Urothelium cell line (cell line): ENCODE measurements at places on chromosomes 7 and 10.

- DNase-seq: no peak
Measured at GRCh38 chr7:42689626-42690025, 222.2 kb downstream of the C7orf25 start.

GRCh38 chr7:27897001-27897400, 157.0 kb downstream of the TAX1BP1 start:
- DNase-seq: no peak

DNA sequence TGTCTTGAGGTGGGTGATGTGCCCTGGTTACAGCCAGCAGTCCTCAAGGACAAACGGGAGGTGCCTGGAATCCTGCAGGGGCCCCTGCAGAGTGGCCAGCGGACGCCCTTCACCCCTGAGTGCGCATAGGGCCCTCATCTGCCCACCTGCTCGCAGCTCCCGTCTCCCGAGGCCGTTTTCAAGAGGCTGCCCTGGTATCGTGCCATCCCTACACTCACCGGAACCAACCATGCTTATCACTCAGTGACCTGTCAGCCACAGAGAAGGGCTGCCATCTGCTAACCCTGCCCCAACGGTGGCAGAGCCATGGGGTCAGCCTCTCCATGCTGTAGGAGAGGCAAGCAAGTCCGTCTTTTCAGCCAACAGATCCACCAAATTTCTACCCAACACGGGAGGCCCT, 122.0 kb downstream of the FAM53B start:
- no peak for DNase-seq

DNA sequence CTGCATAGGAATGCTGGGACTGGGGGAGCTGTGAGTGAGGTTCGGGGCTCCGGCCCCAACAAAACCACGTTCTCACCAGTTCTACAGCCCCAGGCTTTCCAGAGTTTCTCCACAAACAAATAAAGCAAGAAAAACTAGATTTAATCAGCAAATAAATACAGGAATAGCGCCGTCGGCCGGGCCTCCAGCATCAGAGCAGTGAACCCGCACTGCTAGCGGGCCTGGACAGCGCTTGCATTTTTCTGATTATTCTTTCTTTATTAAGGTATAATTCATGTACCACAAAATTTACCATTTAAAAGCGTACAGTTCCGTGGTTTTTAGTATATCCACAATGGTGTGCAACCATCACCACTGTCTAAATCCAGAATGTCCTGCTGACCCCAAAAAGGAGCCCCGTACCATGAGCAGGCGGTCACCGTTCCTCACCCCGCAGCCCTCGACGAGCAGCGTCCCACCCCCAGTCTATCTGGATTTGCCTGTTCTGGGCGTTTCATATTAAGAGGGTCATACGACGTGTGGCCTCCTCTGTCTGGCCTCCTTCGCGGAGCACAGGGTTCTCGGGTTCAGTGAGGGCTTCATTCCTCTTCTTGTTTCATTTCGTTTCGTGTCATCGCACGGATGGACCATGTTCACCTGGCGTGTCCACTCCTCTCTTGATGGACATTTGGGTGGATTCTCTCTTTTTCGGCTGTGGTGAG, 35.5 kb upstream of the FOXL3 start:
- no peak for DNase-seq

GRCh38 chr7:103887050-103887449, 102.4 kb downstream of the RELN start:
- DNase-seq: no peak

DNA sequence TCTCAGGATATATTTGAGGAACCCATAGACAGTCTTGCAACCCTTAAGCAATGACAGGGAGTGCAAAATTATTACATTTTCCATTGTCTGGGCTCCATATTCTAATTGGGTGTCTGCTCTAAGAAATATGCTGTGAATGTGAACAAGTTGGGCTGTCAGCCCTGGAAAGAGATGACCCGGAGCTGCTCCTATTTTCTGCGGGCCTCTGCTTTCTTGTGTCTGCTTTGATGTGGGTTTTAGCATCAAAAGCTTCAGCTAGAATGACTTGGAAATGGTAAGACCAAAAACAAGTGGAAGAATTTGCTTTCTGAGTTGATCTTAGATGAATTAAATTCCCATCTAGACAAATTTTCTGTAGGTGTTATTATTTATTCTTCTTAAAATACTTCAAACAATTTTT, 343.6 kb upstream of the IGFBP3 start:
- no peak for DNase-seq

DNA sequence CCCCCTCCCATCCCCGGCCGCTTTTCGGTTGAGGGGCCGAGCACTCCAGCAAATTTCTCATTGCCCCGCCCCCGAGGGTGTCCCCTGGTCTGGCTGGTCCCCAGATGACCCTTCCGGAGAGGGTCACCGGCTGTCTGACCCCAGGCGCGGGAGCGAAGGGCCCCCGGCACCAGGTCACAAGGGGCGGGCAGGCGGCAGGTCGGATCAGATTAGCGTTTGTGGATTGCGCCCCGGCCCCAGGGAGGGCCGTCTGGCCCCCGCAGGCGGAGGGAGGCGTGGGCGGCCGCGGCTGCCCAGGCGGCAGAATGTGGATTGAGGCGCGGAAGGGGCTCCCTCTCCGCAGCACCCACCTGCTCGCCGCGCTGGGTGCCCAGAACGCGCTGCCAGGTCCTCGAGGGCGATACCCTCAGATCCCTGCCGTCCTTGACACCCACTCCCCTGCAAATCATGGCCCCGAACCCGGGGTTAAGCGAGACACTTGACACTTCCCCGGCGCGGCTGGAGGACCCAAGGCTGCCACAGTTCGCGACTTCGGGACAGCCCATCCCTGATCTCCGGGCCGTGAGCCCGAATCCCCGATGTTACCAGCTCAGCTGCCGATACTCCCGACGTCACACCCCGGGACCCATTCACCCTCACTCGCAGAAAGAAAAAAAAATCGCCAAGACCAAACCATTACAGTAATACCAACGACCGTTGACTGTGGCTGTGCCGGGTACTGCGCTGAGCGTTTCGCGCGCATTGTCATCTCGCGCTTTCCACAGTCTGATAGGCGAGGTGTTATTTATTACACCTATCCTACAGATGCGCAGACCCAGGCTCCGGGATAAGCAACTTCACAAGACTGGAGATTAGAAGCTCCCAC, 953 bp downstream of the NODAL start:
- no peak for DNase-seq

DNA sequence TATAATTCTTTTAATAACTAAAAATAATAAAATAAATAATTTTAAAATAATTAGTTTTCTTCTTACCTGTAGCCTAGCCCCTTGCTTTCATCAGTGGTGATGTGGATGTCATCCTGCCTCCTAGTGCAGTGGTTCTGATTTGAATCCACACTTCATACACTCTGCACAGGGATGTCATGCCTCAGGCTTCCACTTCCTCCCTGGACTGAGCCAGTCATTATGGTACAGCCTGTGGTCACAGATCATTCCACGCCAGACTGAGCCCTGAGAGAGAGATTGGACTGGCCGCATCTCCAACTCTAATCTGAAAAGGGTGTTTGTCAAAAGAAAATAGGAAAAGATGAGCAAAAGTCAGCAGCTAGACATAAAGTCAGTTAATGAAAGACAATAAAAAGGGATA, 436.2 kb upstream of the IGFBP3 start:
- no peak for DNase-seq

DNA sequence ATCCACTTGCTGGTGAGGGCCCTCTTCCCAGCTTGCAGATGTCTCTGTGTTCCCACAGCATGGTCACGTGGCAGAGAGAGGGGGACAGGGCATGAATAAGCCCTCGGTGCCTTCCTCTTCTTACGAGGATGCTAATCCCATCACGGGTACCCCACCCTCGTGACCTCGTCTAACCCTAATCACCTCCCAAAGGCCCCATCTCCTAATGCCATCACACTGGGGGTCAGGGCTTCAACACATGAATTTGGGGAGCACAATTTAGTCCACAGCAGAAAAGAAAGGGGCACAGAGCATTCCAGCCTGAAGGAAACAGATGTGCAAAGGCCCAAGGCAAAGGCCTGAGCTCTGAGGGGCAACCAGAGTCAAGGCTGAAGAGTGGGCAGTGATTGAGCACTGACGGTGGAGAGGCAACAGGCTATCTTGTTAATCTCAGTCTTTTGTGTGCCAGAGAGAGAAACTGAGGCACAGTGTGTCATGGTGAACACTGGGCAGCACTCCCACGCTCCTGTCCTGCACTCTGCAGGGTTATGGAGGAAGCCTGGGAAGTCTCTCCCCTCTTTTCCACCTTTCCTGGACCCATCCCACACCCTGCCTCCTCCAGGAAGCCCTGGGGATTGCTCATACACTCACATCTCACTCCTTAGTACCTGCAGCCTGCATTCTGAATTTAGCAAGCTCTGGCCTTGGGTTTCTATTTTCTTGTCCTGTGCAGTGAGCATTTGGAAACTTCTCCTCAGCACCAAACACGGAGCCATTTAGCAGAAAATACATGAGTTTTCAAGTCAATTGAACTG, 49.0 kb downstream of the ALOX5 start:
- no peak for DNase-seq

GRCh38 chr10:69091143-69091651, 3.3 kb downstream of the SRGN start:
- DNase-seq: no peak
